ENCODE measurements at places on chromosomes 11 and 22. TPM values are rescaled to one million over a fixed set of nuclear protein-coding genes. Genes with fewer than 3 reads are reported as not detected.

CPT1B gene
- 4.4 TPM for total RNA-seq

BACE1-AS gene
- 2.6 TPM for total RNA-seq

PRRG4 gene
- total RNA-seq, result not detected

UBQLNL gene
- 0.17 TPM for total RNA-seq

GSTT2 gene
- total RNA-seq, result 0.34 TPM

SCGB1C1 gene
- total RNA-seq, result not detected

TRIM49 gene
- total RNA-seq, result not detected

SLC17A6 gene
- total RNA-seq, result not detected

SCO2 gene
- 2.8 TPM for total RNA-seq

TBX10 gene
- not detected for total RNA-seq

ISX gene
- not detected for total RNA-seq

GPR83 gene
- not detected for total RNA-seq

GP1BB gene
- 0.79 TPM for total RNA-seq

CWF19L2 gene
- 12.8 TPM for total RNA-seq

TMEM121B gene
- total RNA-seq, result 0.09 TPM

SCGB2A2 gene
- not detected for total RNA-seq

MADD gene
- total RNA-seq, result 14.6 TPM

PTPN5 gene
- not detected for total RNA-seq

GAL3ST3 gene
- not detected for total RNA-seq

LINC01488 gene
- total RNA-seq, result not detected

DDTL gene
- 4.1 TPM for total RNA-seq

POU2F3 gene
- total RNA-seq, result not detected

OR6X1 gene
- total RNA-seq, result not detected

LYVE1 gene
- not detected for total RNA-seq

MFNG gene
- total RNA-seq, result not detected

KLHL35 gene
- 0.43 TPM for total RNA-seq

APOBEC3A gene
- total RNA-seq, result not detected

HEPHL1 gene
- total RNA-seq, result not detected

IGLL5 gene
- not detected for total RNA-seq

NLRP14 gene
- total RNA-seq, result 0.09 TPM

OR5A1 gene
- not detected for total RNA-seq

VWCE gene
- total RNA-seq, result 14.9 TPM

RASGRP2 gene
- total RNA-seq, result 0.16 TPM

TP53I11 gene
- total RNA-seq, result 4.1 TPM

APOL3 gene
- 26.5 TPM for total RNA-seq

Data from bronchial smooth muscle cell (primary cell).